Stimulated activated CD4-positive, alpha-beta T cell treated with anti-CD3 and anti-CD28 coated beads, Interleukin-1b, Interleukin-23, amount 100 ng/mL, for 1 hour (primary cell): ENCODE measurements at places on chromosomes 16 and 17.

GRCh38 chr16:24701521-24701951 is 27.9 kb upstream of the TNRC6A start:
- no peak for DNase-seq

DNA sequence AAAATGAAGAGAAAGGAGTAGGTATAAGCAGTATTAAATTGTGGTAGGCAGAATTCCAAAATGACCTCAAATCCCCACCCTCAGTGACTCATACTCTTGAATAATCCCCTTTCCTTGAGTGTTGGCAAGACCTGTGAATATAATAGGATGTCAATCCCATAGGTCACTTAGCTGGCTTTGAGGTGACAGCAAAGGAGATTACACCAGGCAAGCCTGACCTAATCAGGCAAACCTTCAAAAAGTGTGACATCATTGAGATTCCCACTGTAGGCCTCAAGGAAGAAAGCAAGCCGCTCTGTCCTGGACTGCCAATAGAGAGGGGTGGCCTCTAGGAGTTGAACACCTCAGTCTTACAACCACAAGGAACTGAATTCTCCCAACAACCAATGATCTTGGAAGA is 535.2 kb downstream of the RBFOX1 start:
- DNase-seq, result no peak

GRCh38 chr16:26475596-26475995 is 591.1 kb upstream of the C16orf82 start:
- no peak for DNase-seq

GRCh38 chr16:1443403-1443973 is 868 bp downstream of the CCDC154 start:
- no peak for DNase-seq

DNA sequence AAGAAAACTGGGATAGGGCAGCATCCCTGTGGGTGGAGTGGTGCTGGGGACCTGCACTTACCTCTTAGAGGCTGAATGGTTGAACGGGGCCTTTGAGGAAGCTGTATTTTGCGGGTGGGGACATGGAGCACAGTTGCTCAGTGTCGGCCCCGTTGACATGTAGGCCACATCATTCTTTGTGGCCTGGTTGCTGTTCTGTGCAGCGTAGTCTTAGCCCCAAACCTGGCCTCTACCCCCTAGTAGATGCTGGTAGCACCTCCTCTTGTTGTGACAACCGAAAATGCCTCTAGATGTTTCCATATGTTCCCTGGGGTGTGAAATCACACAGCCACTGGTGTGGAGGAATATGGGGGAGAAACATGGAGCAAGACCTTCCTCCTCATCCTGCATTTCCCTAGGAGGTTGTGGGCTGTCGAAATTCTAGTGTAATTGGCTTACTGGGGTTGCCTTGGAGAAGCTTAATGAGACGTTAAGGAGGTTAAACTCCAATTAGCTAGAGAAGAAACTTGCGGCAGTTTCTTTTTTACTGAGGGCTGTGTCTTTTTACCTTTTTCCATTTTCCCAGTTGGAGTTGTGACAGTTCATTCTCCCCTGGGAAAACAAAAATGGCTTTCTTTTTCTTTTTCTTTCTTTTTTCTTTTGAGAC is 9.4 kb downstream of the ABCC1 start:
- DNase-seq, result no peak
